Large intestine (tissue), 12 donors: ENCODE measurements at places on chromosomes 7 and 10.
A peak's percentile ranks its signal among the peaks of the same experiment; 100 is the strongest.

DNA sequence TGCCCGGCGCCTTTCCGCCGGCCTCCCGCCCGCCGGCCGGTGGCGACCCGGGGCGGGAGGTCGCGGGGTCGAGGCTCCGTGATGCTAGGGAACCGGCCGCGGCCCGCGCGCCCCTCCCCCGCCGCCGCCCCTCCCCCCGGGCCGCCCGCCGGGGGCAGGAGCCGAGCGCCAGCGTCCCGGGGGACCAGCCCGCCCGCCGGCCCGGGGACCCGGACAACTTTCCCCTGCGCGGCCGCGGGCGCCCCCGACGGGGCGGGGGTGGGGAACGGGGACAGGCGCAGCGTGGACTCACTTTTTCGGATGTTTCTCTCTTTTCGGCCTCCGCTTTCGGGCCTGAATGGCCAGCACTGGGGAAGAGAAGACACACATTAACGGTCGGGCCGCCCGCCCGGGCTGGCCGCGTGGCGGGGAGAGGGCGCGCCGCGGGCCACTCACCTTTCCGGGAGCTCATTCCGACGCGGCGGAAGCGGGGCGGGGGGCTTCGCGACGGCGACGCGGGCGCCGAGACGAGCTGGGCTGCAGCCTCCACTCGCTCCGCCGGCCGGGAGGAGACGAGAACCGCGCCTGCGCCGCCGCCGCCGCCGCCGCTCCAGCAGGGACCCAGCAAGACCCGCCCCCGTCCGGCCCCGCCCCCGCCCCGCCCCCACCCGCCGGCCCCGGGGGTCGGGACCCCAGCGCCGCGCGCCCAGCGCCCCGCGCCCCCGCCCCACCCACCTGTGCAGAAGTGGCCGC, at the start of gene SRPK2:
Gene SRPK2 (minus strand): TSS at position 566 of the 732 bp plus-strand sequence.
- DNase-seq, result peak; percentile 36

DNA sequence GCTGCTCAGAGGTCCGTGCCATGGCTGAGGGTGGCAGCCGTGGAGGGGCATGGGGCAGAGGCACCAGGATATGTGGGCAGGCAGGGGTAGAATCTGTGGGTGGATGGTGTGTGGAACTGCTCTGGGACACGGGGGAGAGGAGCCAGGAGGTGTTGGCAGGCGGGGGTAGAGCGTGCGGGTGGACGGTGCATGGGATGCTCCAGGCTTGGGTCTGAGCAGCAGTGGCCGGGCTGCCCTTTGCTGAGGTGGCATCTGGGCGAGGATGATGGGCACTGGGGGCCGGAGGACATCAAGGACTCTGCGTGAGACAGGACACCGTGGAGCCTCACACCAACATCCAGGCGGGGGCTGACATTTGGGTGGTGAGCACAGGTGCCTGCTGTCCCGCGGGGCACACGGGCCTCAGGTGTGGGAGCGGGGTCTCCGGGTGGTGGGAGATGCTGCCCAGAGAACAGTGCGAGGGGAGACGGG, 46.2 kb downstream of the JAKMIP3 start:
- DNase-seq, result no peak

- no peak for DNase-seq
Observed at GRCh38 chr7:66903360-66904062, 17.5 kb upstream of the TMEM248 start.

GRCh38 chr7:90833443-90833842, 237.3 kb downstream of the CDK14 start:
- no peak for DNase-seq

DNA sequence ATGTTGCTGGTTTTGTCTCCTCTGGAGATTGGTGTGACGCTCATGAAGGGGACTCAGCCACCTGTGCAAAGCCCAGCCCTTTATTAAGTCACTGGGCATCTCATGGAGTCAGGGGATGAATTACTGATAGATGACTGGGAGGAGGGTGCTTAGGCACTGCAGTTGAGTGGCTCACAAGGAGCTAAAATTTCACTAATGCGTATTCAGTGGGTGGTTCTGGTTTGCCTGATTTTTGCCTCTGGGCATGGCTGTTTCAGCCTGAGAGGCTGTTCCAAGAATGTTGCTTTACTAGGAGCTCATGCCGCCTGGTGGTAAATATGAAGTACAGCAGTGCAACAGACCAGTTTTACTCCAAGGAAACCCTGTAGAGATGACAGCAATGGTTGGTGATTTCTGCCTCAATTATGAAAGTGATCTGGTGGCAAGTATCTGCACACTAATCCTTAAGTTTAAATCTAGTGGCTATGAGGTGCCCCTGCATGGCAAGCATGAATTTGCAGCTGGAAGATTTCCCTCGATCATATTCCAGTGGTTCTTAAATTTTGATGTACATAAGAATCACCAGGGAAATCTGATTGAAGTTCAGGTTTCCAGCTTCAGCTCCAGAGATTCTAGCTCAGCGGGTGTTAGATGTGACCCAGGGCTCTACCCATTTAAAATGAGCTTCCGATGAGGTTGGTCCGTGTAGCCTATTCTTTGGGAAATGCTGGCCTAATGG, 19.9 kb downstream of the ACTA2 start:
- peak; percentile 65 for DNase-seq
